ENCODE measurements at places on chromosomes 2 and 18.

GRCh38 chr18:12744103-12744502 lies 41.3 kb downstream of the PSMG2 start:
- no peak for DNase-seq

- DNase-seq = no peak
Measured at GRCh38 chr2:135820003-135820618, 16.9 kb downstream of the LCT start.

GRCh38 chr2:41903474-41904135 lies 144.2 kb upstream of the PKDCC start:
- DNase-seq = no peak

GRCh38 chr18:23108496-23108895 lies 26.8 kb upstream of the CABLES1 start:
- no peak for DNase-seq

- no peak for DNase-seq
Measured at GRCh38 chr2:239587841-239588240, 187.0 kb upstream of the HDAC4 start.

DNA sequence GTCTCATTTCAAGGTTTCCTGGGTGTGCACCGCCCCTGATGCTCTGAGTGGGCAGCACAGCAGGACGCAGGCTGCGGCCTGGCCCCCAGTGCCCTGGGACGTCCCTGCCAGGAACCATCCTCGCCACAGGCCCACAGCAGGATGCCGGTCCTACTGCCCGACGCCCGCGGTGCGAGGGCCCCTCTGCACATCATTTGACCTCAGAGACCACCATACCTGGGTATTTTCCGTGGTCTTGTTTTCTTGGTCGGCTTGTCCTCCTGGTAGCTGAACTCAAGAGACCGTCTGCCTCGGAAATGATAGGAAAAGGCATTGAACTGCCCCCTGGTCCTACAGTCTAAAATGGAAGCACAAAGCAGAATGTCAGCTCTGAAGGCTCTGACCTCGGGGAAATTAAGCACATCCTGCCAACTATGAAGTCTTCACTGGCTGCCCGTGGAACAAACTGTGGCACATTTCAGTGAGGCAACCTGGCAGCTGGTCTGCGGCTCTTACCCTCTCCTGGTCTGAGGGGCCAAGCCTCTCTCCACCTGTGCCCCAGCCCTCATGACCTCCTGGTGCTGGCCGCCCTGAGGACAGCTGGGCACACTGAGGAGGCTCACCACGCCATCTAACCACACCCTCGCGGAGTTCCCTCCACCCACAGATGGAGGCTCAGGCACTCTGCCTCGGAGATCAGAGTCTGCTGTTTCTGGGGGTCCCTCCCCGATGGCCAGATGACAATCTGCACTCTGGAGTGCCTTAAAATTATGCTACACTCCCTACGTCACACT lies 105.0 kb downstream of the PXDN start:
- no peak for DNase-seq

- DNase-seq = no peak
Measured at GRCh38 chr2:28377984-28378678, 14.5 kb upstream of the FOSL2 start.

DNA sequence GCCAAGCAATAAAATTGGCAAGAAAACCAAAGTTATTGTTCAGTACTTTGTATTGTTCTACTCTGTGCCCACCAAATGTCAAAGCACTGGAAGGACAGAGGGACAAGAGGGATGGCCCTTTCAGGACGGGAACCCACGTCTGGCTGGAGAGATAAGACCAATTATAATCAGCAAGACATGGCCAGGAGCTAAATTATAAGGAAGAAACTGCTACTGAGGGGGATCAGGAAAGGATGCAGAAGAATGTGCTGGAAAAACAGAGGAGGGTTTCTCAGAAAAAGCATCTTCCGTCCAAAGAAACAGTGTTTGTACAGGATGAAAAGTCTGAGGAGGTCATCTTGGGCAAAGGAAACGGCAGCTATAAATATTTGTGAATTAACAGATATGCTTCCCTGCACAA lies 46.4 kb upstream of the NARS1 start:
- no peak for DNase-seq

DNA sequence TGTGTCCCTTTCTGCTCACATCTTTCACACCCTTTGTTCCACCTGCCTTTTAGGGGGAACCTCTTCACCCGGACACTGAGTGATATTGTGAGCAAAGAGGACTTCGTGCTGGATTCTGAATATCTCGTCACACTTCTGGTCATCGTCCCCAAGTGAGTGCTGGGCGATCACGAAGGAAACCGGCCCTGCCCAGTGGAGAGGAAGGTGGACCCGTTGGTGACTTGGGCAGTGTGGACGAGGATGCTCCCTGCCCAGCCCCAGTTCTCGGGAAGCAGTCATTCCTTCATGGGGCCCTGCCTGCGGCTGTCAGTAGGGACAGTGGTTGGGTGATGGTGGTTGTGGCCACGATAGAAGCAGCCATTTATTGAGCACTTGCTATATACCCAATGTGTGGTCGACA lies 40.8 kb downstream of the PDIA6 start:
- DNase-seq = no peak

DNA sequence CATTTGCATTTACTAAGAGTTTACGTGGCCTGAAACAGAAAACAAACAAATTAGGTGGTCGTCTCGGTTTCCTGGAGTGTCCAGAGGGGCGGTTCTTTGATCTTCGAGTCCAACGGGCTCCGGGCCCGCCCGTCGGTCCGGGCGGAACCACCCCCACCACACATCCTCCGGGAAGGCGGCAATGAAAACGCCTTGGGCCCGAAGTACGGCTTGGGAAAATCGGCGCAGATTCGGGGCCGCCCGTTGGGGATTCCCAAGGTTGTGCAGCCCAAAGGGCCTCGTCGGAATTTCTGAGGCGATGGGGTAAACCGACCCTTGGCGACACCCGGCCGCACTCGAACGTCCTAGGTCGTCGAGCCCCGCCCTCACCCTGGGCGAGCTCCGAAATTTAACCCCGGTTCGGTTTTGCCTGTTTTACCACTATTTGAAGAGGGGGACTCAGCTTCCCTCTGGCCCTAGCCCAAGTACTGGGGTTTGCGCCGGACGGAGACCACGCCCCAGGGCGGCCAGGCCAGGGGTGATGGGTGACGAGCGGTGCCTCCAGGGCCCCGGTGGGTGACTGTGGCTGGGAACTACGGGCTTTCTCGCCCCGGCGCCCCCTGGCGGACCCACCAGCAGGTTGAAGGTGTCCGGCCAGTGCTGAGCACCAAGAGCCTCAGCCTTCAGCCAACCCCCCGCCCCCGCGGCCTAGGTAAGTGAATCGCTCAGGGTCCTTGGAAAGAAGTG lies 1.9 kb upstream of the CFAP53 start:
- DNase-seq = peak; percentile 51

DNA sequence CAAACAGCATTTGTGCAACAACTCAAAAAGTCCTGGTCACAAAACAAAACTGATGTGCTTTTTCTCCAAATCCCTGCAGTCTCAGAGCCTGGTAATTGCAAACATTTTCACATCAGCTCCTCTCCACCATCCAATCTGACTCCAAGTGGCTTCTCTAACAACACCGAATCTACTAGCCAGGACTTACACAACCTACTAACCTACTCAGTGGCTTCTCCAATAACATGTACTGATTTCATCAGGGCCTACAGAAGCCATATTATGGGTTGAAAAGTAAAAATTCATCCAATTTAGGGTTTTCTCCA lies 104.3 kb downstream of the COLEC12 start:
- no peak for DNase-seq

GRCh38 chr2:179129574-179130238 lies 79.8 kb upstream of the CCDC141 start:
- DNase-seq = no peak

DNA sequence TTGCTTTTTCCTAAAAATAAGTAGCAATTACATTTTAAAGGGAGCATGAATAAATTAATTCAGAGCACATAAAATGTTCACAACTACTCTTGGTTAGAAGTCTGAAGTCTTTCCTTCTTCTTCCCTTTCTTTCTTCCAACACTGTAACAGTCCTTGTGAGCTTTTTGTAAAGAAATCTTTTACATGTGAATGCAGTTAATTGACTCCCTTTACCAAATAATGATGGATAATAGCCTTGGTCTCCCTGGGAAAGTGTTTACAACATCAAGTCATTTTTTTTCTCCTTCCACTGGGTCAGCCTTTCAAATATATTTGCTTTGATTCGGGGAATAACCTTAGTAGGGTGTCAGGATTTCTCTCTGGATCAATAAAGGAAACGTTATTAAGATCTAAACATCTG lies 39.1 kb downstream of the CALCRL start:
- DNase-seq = no peak

DNA sequence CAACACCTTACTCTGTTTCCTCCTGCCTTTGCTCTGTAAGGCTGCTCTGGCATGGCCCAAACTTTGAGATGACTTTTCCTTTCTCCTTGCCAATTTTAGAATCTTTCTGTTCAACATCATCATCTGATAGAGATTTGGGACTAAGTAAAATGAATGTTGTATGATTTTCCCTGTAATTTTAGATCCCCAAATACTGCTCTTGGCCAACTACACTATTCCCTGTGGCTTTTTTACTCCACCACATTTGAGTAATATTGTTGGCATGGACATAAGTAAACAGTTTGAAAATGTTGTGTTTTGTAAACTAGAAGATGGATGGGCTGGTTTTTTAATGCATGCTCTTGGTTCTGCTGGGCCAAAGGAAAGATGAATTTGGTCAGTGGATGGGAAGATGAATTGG lies 12.1 kb downstream of the LTBP1 start:
- no peak for DNase-seq

- no peak for DNase-seq
Measured at GRCh38 chr2:208711598-208711997, 305.0 kb downstream of the PTH2R start.

GRCh38 chr2:74482801-74483674 lies at the start of the genes CCDC142 and TTC31:
Gene CCDC142, minus strand, starts transcription at chr2:74482998. Its CDS starts 161 bp downstream, at chr2:74482837.
Gene TTC31, plus strand, starts transcription at chr2:74483081. Its CDS starts 15 bp downstream, at chr2:74483096.
- DNase-seq = peak; percentile 94

DNA sequence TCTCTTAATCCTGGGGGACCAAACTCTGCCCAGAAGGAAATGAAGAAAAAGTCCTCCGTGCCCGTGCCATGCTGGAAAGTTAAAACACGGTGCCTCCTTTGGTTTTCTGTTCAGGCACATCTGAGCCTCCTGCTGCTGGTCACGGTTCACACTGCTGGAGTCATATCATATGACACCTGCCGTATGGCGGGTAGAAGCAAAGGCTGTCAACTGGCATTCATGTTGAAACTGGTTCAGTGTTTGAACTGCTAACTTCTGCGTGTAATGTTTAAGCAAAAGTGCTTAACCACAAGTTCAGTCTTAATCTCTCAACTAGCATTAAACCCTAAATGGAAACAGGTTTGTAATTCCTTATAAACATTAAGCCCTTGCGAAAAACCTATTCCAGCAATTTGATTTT lies 3.1 kb downstream of the STK39 start:
- peak; percentile 29 for DNase-seq

DNA sequence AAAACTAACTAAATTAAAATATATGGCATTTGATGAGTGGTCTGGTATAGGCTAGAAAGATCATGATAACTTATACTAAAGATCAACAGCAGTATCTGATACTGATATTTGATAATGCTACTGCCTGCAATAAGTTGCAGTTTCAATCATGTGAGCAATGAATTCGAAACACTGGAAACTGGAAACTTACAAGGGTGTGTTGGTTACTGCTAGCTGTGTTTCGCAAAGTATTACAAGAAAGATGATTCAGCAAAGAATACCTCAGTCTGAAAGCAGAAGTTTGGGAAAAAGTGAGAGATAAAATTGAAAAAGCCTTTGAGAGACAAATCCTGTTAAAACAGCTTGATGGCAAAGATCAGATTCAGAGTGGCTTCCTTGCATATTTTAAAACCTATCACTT lies 294.5 kb downstream of the CCDC178 start:
- no peak for DNase-seq

DNA sequence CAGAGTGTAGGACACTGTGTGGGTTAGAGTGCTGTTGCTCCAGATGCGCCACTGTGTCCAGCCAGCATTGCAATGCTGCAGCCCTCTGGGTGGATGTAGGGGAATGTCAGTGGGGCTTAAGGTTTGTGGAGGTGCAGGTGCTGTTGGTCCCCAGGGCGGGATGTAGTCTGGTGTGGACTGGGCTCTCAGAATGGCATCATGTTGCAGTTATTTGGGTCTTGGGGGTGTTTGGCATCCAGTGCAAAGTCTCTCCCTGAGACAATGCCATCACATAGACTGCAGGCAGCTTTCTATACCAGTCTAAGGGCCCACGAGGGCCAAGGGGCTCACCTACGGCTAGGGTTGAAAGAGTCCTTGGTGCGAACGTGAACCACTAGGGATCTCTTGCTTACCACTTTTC lies 275.3 kb downstream of the SOX11 start:
- no peak for DNase-seq

GRCh38 chr18:11147371-11147951 lies 1.9 kb downstream of the PIEZO2 start:
- DNase-seq = no peak

DNA sequence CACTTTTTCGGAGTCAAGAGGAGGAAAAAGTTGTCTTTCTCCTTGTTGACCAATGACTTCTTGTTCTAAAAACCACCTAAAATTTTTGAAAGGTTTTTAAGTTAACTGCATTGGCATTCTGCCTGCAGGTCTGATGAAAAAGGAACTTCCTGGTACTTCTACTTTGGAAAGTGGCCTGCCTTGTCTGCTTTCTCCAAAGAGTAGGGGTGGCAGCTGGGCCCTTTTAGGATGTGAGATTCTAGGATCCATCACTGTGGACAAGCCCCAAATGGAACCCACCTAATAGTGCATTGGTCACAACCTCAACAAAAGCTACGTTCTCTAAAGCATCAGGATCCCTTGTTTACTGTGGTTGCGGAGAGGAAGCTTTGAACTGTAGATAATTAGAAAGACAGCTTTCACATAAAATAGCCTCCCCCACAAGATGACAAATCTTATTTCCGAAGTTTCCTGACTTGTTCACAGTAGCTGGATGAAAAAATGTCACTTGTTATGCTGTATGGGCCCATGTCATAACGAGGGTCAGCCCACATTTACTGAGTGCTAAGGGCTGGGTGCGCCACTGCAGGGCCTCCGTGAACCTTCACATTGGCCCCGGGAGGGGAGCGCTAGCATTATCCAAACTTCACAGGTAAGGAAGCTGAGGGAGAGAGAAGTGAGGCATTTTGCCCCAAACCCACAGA lies 17.4 kb downstream of the ASPRV1 start:
- no peak for DNase-seq

DNA sequence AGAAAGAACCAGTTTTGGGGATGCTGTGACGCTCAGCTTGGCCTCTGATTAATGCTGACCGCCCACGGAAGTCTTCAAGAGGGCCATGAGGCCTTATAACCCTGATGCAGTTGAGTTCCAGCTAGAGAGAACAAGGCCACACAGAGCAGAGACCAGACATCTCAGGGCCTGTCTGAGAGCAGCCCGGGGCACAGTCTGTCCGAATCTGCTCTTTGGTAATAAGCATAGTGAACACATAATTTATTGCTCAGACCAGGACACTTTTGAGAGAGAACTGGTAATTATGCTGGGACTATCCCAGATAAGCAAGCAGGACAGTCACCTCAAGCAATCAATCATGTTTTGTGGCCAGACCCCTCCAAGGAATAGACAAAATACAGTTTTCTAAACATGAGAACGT lies 68.5 kb downstream of the STPG4 start:
- no peak for DNase-seq

- no peak for DNase-seq
Measured at GRCh38 chr2:31440764-31441163, 26.2 kb upstream of the XDH start.

Data from CD8-positive, alpha-beta T cell (primary cell).